ENCODE measurements at places on chromosomes 6 and 20.

DNA sequence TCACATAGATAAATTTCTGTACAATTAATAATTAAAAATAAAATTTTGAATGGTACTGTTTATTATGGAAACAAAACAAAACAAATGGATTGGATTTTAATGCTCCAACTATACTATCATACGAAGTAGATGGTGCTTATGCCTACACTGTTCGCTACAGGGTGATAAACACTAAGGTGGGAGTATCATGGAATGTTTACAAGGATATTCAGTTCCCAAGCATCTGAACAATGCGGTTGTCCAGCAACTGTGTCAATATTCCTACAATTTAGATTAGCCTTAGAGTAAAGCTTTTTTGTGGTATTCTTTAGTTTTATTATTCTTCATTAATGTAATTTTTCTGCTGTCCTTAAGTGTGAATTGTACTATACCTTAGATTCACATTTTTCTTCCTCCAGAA, 105.1 kb downstream of the MMS22L start:
- DNase-seq = no peak

- DNase-seq = no peak
Measured at GRCh38 chr20:16445482-16445881, 127.8 kb downstream of the KIF16B start.

DNA sequence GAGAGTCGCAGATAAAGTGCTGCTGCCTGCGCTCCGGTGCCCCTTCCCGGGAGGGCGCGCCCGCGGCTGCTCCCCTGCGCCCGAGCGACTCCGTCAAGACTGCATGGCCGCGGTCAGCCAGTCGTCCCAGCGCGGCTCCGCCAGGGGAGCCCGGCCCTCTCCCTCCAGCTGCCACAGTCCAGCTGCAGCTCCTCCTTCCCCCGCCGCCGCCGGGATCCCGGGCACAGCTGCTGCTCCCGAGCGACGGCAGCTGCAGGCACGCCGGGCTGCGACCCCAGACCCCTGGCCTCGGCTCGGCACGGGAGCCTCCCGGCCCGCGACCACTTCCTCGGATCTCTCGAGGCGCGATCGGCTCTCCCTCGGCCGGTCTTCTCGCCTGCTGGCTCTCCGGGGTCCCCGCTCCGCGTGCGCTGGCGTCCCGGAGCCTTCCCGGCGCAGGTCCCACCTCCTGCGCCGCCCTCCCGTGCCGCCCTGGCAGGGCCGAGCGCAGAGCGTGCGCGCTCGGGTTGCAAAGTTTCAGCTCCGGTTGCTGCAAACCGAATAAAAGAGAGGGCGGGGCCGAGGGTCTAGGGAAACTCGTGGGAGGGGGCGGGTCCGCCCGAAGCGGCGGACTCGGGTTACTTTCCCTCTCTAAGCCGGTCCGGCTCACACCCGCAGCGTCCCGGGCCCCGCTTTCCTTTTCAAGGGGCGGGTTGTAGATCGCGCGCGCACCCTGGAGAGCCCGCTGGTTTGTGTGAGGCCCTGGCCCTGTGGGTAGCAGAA, at the start of gene CNKSR3:
CNKSR3 (minus strand) TSS at position 542 of the 762 bp plus-strand sequence. CDS start 571 bp downstream, outside the sequence.
- DNase-seq = no peak

DNA sequence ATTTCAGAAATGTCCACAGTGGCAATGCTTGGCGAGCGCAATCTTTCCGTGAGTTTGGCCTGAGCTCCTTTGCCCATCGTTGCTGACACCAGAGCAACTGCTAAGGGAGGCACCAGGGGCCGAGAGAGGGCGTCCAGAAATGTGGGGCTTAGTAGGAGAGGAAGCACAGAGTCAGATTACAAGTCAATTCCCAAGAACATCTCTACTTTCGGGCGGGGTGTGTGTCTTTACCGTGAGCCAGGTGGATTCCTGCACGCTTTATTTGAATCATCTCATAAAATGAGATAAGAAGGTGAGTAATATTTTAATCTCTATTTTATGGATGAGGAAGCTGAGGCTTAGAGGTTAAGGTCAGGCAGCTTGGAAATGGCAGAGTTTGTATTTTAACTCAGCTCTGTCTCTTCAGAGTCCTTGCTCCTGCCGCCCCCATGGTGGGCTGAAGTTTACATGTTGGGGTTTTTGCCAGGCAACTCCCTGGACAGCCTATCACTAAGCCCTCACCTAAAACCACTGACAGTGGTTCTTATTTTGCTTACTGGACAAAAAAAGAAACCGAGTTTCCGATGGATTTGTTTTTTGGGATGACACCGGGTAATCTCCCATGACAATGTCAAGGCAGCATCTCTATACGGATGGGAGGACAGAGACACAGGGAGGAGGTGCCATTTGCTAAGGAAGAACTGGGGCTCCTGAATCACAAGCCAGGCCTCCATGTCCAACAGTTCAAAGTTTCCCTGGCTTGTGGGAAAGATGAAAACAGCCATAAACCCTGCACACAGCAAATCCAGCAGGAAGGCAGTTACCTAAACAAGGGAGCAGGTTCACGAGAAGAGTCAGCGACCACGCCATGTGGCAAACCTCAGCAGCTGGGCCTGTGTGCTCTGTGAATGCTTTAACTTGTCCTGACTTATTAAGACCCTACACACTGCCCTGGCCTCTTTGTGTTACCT, 112.6 kb upstream of the SLC24A3 start:
- DNase-seq = no peak

Data from naive thymus-derived CD4-positive, alpha-beta T cell (primary cell).